A549 treated with Mapracorat at 1 μM for 4 hours (cell line): ENCODE measurements at places on chromosomes 12 and 14. TPM values are rescaled to one million over a fixed set of nuclear protein-coding genes. Genes with fewer than 3 reads are reported as not detected.

The LETMD1 gene
- total RNA-seq = 20.1 to 25.9 TPM (median 23.9 TPM) in 5 replicates

The MYF5 gene
- not detected in 5 replicates for total RNA-seq

The AMDHD1 gene
- 2.1 to 3.0 TPM (median 2.3 TPM) in 5 replicates for total RNA-seq

The OR4E2 gene
- total RNA-seq = not detected in 5 replicates

The SRGAP1 gene
- 9.2 to 11.1 TPM (median 10.7 TPM) in 5 replicates for total RNA-seq

The TEX52 gene
- not detected in 5 replicates for total RNA-seq

The TBX3 gene
- 38.2 to 56.5 TPM (median 55.1 TPM) in 5 replicates for total RNA-seq
